ENCODE measurements at places on chromosomes 11 and 22.

GRCh38 chr11:46930089-46930488 lies 6.5 kb upstream of the CSTPP1 start:
- DNase-seq: peak; percentile 35

DNA sequence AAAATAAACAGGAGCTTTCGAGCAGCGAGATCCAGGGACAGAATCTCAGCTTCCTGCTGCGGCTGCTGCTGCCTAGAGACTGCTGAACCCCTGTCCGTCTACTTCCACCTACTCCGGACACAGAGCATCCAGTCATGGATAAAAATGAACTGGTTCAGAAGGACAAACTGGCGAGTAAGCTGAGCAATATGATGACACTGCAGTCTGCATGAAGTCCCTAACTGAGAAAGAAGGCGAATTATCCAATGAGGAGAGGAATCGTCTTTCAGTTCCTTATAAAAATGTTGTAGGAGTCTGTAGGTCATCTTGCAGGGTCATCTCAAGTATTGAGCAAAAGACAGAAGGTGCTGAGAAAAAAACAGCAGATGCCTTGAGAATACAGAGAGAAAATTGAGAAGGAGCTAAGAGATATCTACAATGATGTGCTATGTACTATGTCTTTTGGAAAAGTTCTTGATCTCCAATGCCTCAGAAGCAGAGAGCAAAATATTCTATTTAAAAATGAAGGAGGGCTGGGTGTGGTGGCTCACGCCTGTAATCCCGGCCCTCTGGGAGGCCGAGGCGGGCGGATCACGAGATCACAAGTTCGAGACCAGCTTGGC lies 11.1 kb upstream of the MS4A2 start:
- no peak for DNase-seq

DNA sequence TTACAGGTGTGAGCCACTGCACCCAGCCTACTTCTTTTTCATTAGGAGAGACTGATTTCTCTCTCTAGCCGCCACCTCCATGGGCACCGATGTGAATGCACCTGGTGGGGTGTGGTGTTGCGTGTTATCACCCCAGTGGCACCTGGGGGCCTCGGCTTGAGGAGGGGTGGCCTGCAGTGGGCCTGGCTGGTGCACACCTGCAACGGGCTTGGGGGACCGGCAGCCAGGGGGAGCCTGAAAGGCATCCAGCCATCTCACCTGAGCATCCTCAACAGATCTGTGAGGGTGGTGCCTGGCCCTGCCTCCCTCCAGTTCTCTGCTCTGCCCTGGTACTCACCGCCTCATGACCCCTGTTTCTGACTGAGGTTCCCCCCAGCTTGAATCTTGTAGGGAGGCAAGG lies 108.9 kb downstream of the ARHGAP8 start:
- no peak for DNase-seq

GRCh38 chr11:117413616-117414015 lies 86.0 kb downstream of the CEP164 start:
- no peak for DNase-seq

- no peak for DNase-seq
Observed at GRCh38 chr11:68436985-68437926, 23.3 kb upstream of the PPP6R3 start.

GRCh38 chr22:47048123-47049077 lies 285.9 kb downstream of the TBC1D22A start:
- no peak for DNase-seq

GRCh38 chr11:28654191-28654590 lies 546.0 kb downstream of the METTL15 start:
- no peak for DNase-seq

DNA sequence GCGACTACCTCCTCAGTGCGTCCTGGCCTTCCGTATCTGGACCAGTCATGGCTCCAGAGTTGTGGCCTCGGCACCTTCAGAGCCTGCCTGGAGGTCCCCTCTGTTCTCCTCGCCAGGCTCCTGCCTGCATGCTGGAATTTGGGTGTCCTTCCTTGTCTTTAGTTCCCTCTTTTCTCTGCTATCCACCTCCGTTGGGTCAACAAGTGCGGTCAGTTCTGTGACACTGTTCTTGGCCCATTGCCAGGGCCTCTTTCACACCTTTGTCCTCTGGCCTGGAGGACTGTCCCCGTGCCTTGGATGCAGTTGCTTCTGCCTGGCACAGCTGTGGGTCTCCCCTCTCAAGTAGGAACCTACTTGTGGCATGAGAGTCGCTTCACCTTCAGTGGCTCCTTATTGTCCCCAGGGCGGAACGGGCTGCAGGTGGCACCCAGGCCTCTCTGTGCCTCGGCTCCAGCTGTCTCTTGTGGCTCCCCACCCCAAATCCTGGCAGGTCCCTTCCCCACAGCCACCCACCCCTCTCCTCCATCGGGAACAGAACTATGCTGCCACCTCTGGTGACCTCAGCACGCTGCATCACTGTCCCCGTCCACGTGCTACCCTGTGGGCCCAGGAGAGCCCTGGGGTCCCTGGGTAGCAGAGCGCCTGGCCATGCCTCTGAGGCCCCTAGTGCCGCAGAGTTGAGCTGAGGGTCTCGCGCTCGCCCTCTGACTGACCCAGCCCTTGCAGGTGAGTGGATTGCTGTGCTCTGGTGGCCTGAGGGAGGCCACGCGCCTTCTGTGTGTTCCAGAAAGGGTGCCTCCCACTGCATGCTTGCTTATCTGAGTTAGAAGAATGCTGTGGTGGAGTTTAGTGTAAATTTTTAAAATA lies 4.7 kb downstream of the DGCR8 start:
- peak; percentile 42 for DNase-seq

- DNase-seq: no peak
Observed at GRCh38 chr11:17012712-17013547, 1.3 kb downstream of the PLEKHA7 start.

- DNase-seq: no peak
Observed at GRCh38 chr11:47705721-47706120, 9.4 kb downstream of the AGBL2 start.

- DNase-seq: no peak
Observed at GRCh38 chr11:77188633-77189491, 60.8 kb downstream of the MYO7A start.

- no peak for DNase-seq
Observed at GRCh38 chr11:96580476-96581040, 190.7 kb downstream of the JRKL start.

DNA sequence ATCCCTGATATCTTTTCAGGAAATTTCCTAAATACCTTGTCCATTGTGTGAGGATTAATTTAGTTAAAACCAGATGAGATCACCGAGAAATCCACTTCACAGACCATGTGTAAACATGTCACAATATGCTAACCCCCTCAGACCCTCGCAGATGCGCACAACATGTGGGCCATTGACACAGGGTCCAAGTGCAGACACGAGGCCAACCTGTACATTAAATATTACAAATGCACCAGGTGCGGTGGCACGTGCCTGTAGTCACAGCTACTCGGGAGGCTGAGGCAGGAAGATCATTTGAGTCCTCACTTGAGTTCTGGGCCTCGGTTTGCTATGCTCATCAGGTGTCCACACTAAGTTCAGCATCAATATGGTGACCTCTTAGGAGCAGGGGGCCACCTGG lies 9.9 kb upstream of the TMPRSS4 start:
- DNase-seq: no peak

GRCh38 chr11:64230171-64230984 lies at the start of gene DNAJC4:
TSS of gene DNAJC4 (plus strand) at chr11:64230548. CDS start at chr11:64230855, 307 bp downstream.
- DNase-seq: peak; percentile 94

DNA sequence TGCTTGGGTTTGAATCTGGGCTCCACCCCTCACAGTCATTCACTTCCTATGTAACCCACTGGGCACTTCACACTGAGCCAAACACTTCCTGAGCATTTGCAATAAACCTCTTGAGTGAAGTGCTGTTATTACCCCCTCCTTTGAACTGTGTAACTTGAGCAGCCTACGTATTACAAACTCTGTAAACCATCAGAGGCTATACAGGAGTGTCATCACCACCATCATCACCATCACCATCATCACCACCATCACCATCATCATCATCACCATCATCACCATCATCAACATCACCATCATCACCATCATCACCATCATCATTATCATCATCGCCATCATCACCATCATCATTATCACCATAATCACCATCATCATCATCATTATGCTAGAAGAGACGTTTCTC lies 18.4 kb downstream of the RTL6 start:
- DNase-seq: no peak

DNA sequence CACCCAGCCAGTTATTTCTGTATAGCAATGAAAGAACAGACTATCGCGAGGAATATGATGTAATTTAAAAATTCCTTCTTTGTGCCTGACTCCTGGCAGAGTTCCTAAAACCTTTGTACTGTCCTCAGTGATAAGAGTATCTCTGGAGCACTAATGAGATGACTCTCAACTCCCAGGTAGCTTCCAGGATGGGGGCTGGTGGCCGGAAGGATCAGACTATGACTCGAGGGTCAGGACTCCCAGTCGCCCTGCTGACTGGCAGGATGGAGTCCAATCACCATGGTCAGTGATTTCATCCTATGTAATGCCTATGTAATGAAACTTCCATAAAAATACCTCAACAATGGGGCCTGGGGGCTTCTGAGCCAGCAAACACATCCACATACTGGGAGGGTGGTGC lies 135.1 kb downstream of the SHANK2 start:
- no peak for DNase-seq

DNA sequence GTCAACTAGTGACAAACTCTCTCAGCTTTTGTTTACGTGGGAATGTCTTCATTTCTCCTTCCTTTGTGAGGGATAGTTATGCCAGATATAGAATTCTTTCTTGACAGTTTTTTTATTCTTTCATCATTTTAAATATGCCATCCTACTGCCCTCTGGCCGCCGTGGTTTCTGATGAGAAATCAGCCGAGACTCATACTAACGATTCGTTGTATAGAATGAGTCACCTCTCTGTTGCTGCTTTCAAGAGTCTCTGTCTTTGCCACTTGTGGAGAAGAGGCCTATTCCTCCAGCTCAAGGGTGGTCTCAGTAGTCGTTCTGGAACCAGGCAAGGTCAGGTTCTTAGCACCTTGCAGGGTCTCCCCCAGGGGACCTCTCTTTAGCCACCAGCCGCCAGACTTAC lies 8.0 kb downstream of the MYO7A start:
- DNase-seq: no peak

DNA sequence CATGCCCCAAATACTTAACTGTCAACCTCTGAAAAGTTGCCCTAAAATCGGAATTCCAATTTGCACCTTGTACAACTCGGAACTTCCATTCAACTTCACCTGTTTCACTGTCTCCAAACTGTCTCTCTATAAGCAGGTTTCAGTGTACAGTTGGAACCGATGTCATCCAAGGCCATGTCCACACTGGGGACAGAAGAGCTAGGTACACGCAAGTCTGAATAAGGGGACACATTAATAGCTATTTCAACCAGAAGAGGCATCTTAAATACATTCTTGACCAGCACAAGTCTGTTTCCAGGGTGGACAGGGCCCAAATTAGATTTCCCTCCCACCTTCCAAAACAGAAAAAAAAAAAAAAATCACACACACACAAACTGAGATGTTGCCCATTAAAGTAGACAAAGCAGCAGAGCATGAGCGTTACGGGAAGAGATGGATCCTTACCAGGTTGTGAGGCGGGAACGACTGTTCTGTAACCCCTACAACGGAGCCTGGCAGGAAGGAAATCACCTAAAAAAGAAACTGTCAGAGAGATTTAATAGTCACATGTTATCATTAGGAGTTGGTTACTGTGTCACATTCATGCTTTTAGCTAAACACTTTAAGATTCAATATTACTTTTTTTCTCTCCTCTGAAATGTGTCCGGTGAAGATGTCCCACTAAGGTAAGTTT lies 1.7 kb downstream of the CREBZF start:
- peak; percentile 45 for DNase-seq

GRCh38 chr11:47185305-47186075 lies 744 bp downstream of the PACSIN3 start:
- DNase-seq: no peak
